ENCODE measurements at places on chromosomes 12 and 14.

DNA sequence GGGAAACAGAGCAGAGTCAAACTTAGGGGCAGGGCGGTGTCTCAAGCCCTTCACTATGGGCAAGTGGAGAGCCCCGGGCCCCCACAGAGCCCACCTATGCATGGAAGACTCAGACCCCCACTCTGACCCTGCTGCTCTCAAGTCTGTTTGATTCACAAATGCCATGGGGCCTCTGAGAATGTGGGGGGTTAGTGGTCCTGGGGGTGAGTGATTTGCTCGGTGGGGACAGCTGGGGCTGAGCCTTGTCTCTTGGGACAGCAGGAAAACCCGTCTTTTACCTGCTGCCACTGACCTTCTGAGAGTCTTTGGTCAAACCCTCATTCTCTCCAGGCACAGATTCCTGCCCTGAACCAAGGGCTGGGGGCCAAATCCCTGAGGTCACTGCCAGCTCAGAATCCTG is 201.0 kb upstream of the RTL1 start:
- no peak for DNase-seq

- no peak for DNase-seq
These were observed 2.6 kb downstream of the TMEM132D start for GRCh38 chr12:129901254-129901653.

DNA sequence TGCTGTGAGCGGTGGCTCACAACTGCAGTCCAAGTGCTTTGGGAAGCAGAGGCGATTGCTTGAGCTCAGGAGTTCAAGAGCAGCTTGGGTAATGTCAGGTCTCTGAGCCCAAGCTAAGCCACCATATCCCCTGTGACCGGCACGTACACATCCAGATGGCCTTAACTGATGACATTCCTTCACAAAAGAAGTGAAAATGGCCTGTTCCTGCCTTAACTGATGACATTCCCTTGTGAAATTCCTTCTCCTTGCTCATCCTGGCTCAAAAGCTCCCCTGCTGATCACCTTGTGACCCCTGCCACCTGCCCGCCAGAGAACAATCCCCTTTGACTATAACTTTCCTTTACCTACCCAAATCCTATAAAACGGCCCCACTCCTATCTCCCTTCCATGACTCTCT is 48.6 kb downstream of the SLC25A47 start:
- no peak for DNase-seq

GRCh38 chr12:115942346-115942745 is 335.1 kb downstream of the MED13L start:
- DNase-seq = no peak

- DNase-seq = no peak
These were observed 23.3 kb downstream of the STXBP6 start for GRCh38 chr14:25026476-25027137.

- DNase-seq = peak; percentile 53
These were observed 52.9 kb downstream of the PEBP1 start for GRCh38 chr12:118188690-118189371.

- no peak for DNase-seq
These were observed 213.5 kb upstream of the SLC38A2 start for GRCh38 chr12:46585854-46586621.

- DNase-seq = peak; percentile 68
These were observed 17.2 kb downstream of the IFT81 start for GRCh38 chr12:110141389-110141788.

DNA sequence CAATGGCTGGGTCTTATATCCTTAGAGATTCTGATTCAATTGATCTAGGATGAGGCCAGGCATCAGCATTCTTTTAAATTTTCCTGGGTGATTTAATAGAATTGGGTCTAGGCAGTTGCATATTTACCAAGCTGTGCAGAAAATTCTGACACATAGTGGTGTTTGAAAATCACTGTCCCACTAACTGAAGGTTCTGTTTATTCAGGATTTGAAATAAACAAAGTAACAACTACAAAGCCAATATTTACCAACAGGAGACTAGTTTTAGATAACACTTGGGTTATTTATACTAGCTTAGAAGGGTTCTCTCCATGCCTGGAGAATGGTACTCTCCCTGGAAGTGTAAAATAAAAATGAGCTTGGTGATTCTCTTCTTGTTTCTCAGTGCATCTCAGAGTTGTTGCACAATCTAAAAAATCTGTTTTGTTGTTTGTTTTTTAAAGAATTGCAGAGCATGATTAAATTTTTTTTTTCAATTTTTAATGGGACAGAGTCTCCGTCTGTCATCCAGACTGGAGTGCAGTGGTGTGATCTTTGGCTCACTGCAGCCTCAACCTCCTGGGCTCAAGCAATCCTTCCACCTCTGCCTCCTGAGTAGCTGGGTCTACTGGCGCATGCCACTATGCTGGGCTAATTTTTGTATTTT is 16.9 kb downstream of the BEST3 start:
- DNase-seq = no peak

GRCh38 chr14:30034152-30034551 is 106.5 kb upstream of the PRKD1 start:
- no peak for DNase-seq

DNA sequence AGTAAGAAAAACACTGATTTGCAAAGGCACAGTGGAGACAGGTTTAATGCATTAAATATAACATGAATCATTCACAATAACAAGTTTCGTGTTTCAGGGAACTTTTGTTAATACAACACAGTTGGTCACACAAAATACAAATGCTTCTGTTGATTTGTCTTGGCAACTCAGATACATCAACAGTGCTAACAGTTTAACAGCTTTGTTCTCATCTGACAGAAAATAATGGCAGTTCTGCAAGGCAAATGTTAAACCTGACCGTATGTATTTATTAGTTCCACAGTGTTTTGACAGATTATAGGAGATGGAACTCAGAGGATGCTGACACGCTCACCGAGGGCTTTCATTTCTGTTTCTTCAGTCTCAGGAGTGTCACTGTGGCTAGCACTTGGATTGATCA is 350.7 kb downstream of the PRKD1 start:
- no peak for DNase-seq

- no peak for DNase-seq
These were observed 142.3 kb upstream of the TMPO start for GRCh38 chr12:98373025-98373554.

DNA sequence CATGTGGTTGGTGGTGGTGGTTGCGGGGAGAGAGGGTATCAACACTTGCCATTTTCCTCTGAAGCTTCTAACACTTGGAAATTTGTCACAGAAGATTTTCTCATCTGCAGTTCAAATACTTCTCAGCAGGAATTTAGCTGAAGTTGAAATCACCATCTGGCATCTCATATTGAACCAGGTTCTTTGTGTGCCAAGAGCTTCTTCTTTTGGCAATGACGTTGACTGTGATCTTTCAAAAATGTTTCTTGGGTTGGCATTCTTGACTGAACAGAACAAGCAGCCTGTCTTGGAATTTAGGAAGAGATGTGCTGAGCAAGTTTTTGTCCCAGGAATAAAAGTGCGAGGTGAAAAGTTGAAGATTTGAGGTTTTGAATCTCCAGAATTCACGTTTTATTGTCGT is 8.7 kb upstream of the NIN start:
- no peak for DNase-seq

DNA sequence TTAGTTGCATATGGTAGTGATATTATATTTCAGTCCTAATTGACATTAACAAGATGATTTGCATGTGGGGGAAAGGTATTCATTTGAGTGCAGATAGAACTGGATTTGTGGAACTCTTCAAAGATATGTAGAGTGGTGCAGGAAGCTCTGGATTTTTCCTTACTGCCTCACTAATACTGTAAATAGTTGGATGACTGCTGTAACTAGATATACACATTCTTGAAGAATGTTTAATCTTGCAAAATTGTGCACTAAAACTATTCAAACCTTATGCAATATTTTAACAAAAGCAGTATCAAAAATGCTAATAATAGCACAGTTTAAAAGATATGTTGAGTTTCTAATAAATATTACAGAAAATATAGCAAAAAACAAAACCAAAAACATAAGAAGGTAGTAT is 43.1 kb upstream of the ATF7IP start:
- no peak for DNase-seq

- no peak for DNase-seq
These were observed 103.1 kb downstream of the METTL25 start for GRCh38 chr12:82461393-82461792.

DNA sequence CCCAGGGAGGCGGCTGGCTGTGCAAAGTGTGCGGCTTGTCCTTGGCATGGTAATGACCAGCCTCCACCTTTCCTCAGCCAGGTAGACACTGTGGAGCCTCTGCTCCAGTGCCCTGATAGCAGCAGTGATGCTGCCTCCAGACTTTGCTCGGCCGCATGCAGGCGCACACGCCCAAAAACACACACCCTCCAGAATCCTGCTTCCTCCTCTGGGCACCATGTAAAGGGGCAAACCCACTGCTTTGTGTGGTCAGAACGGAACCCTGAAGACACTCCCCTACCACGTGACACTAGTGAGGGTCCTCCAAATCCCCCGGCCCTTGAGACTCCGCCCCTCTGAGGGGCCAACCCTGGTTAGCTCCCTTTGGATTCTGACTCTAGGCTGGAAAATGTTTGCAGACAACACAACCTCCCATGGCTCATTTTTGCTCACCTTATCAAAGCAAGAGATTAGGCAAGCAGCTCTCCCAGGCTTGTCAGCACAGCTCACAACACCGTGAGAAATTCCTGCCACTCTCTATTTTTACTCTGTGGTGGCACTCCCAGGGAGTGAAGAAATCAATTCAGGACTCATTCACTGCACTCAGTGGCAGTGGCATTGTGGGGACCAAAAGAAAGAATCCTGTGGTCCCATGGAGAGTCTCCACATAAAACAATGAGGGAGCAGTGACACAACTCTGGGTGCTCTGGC is 4.5 kb downstream of the KRT77 start:
- no peak for DNase-seq

DNA sequence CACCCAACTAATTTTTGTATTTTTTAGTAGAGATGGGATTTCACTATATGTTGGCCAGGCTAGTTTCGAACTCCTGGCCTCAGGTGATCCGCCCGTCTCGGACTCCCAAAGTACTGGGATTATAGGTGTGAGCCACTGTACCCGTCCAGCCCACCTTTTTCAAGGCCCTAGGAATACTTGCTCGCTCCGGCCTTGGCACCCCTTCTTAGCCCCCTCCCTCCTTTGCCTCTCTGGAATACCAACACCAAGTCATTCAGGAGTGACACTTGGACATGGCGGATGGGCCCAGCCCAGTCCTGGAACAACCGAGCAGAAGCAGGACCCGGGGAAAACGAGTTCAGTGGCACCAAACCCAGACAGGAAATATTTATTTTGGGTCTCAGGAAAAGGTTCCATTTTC is 29.1 kb downstream of the PLEKHG3 start:
- DNase-seq = no peak
